Stimulated activated CD8-positive, alpha-beta memory T cell treated with anti-CD3 and anti-CD28 coated beads, Interleukin-4, amount 100 ng/mL, for 1 hour (primary cell): ENCODE measurements at places on chromosomes 13 and 19.

DNA sequence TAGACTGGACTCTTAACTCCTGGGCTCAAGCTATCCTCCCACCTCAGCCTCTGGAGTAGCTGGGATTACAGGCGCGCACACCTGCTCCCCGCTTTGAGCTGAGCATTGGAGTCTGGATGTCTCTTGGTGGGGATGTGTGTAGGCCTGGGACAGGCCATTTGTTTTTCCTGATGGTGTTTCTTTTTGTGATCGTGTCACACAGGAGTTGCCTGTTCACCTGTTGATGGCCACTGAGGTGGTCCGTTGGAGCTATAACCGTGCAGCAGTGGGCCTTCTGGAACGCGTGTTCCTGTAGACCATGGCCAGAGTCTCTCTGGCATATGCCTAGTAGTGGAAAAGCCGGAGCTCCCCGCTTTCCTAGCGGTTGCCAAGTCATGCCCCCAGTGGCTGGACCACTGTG lies 3.5 kb downstream of the PAK4 start:
- DNase-seq, result no peak

DNA sequence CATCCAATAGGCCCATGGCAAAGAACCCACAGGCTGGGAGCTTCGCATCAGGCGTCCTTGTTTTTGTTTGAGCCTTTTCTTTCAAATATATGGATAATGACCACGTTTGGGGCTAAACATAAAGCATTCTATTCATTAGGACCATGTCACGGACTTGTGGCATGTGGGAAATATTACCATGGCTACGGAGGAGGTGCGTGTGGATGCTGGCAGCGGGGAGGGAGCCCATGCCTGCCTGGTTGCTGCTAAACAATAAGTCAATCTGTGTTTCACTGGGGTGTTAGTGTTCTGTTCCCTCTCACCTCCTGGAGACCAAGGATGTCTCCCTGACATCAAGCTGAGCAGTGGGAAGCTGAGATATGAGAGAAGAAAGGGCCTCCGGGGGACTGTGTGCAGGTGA lies 121.1 kb downstream of the IRS2 start:
- no peak for DNase-seq

GRCh38 chr19:5386841-5387240 lies 46.2 kb upstream of the PTPRS start:
- DNase-seq, result no peak

DNA sequence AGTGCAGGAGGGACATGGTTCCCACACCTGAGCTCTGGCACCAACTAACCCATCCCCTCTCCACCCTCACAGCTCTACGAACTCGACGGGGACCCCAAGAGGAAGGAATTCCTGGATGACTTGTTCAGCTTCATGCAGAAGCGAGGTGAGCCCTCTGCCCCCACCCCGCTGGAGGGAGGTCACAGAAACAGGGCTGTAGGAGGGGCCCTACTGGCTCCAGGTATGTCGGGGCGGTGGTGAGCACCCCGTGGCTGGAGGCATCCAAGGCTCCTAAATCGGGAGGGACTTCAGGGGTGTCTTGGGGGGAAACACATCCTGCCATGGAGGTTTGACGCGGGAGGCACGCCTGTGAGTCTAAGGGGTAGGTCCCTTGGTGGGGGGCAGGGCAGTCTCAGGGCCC lies 24.1 kb upstream of the WDR18 start:
- DNase-seq, result no peak

DNA sequence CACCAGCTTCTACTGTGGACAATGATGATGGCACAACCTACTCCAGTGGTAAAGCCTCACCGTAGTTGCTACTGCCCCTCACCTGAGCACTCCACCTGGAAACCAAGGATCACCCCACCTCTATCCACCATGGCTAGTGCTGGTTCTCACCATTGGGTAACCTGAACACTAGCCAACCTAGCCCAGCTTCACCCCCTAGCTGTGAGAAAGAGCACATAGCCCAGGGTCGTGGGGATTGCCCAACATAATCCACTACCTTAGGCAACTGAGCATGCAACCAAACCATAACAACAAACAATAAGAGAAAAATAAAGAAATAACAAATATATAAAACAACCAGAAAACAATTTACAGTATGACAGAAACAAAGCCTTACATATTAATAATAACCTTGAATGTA lies 560.1 kb downstream of the DIAPH3 start:
- DNase-seq, result no peak

GRCh38 chr19:54439174-54439851 lies 9.7 kb upstream of the LENG8 start:
- DNase-seq, result no peak

- DNase-seq, result no peak
These were observed 51.1 kb downstream of the HS6ST3 start for GRCh38 chr13:96141032-96141431.
